Esophagus muscularis mucosa (tissue), 4 donors: ENCODE measurements at places on chromosomes 4 and X. TPM values are rescaled to one million over a fixed set of nuclear protein-coding genes. Genes with fewer than 3 reads are reported as not detected.

- no peak overlapping the region for H3K27ac ChIP-seq
- no peaks in the 10 kb centered on the region for H3K4me1 ChIP-seq
- DNase-seq: no peak
- peak overlapping the region; percentile 24 for H3K4me3 ChIP-seq
- H3K36me3 ChIP-seq: no peaks in the 10 kb centered on the region
- no peaks in the 10 kb centered on the region for H3K27me3 ChIP-seq
Measured at GRCh38 chrX:103175944-103176753, 38.8 kb upstream of the BEX4 start.

- no peaks in the 10 kb centered on the region for H3K27me3 ChIP-seq
- no peaks in the 10 kb centered on the region for H3K36me3 ChIP-seq
- H3K4me3 ChIP-seq: no peak overlapping the region
- H3K4me1 ChIP-seq: no peaks in the 10 kb centered on the region
- H3K27ac ChIP-seq: no peak overlapping the region
- DNase-seq: no peak
Measured at GRCh38 chr4:64497491-64497890, 88.2 kb upstream of the TECRL start.

DNA sequence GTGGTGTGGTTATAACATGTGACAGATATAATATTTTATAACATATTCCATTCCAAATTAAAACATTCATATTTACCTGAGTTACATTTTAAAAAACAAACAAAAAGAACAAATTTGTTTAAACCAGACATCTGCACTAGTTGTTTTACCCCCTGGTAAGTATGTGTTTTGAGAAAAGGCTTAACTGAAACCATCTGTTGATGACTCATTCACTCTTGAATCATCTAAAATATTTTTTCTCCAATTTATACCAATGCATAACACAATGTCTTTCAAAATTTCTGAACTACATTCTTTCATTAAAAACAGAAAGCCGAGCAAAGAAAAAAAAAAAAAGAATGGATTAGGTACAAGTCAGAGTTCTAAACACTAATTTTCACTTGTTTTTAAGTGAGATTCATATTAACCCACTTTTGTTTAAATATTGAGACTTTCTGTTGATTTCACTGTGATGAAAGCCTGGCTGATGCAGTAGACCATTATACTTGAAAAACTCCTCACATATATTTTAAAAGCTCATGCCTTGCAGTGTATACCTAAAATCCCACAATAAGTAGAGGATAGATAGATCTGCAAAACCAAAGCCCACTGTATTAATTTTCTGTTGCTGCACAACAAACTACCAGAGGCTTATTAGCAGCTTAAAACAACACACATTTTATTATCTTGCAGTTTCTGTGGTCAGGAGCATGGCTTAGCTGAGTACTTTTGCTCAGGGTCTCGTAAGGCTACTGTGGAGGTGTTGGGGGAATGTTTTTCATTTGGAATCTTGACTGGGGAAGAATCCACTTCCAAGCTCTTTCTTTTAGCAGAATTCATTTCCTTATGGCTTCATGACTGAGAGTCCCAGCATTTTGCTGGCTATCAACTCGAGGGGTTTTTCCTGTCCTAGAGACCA, 221.5 kb downstream of the PCDH18 start:
- peak overlapping the region; percentile 27 for H3K27ac ChIP-seq
- H3K4me1 ChIP-seq: peaks cover 21% of the 10 kb centered on the region
- no peak overlapping the region for H3K4me3 ChIP-seq
- DNase-seq: no peak

GRCh38 chrX:155113097-155113496, 41.8 kb downstream of the BRCC3 start:
- H3K4me3 ChIP-seq: no peak overlapping the region
- peaks cover 6% of the 10 kb centered on the region for H3K36me3 ChIP-seq
- no peaks in the 10 kb centered on the region for H3K4me1 ChIP-seq
- H3K27ac ChIP-seq: no peak overlapping the region
- H3K27me3 ChIP-seq: no peaks in the 10 kb centered on the region

DNA sequence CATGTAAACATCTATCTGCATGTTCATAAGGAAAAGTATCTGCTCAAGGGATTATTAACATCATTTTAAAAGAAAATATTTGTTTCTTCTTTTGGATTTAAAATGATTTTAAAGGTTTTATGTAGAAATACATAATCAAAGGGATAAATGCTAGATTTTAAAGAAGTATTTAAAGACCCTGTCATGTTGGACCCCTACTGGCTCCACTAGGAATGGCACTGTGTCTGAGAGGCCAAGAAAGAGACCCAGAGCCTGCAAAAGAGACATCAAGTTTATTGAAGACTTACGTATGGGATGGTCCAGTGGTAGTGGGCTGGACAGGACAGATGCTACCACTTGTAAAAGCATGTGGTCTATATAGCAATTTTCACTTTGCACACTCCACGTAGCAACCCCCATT, 78.7 kb upstream of the PCDH18 start:
- no peaks in the 10 kb centered on the region for H3K36me3 ChIP-seq
- H3K4me3 ChIP-seq: no peak overlapping the region
- DNase-seq: no peak
- no peaks in the 10 kb centered on the region for H3K27me3 ChIP-seq
- H3K4me1 ChIP-seq: peaks cover 9% of the 10 kb centered on the region
- H3K27ac ChIP-seq: no peak overlapping the region

- no peak for DNase-seq
- no peak overlapping the region for H3K27ac ChIP-seq
- no peak overlapping the region for H3K4me3 ChIP-seq
- no peaks in the 10 kb centered on the region for H3K4me1 ChIP-seq
- H3K36me3 ChIP-seq: peaks cover 24% of the 10 kb centered on the region
Measured at GRCh38 chr4:2168469-2169319, 73.2 kb downstream of the HAUS3 start.

- no peak overlapping the region for H3K27ac ChIP-seq
- no peak overlapping the region for H3K4me3 ChIP-seq
- H3K36me3 ChIP-seq: no peaks in the 10 kb centered on the region
Measured at GRCh38 chr4:113874480-113874879, 105.0 kb downstream of the ARSJ start.

DNA sequence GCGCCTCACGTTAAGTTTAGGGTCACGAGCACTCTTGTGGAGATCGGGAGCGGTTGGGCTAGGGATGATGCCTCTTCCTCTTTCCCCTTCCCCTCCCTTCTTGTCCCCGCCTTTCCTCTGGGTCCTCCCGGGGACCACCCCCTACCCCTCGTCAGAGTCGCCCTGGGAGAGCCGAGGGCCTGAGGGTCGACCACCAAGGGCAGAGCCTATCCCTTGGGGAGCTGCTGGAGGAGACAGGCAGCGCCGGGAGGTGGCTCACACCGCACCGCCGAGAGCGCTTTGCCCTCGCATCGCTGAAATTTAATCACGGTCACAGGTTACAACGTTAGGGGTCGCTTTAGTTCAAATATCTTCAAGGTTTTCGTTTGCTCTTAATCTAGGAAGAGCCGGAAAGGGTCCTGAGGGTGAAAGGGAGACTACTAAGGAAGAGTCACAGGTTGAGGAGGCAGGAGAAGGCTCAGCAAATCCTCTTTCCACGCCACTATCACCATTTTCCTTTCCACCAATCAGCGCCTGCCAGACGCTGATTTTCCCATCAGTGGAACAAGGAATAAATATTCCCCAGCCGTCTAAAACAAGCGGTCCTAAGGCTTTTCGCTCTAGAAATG, 528 bp upstream of the SNCA start:
- H3K27ac ChIP-seq: peak overlapping the region; percentile 55
- H3K4me3 ChIP-seq: peak overlapping the region; percentile 68
- no peaks in the 10 kb centered on the region for H3K36me3 ChIP-seq

DNA sequence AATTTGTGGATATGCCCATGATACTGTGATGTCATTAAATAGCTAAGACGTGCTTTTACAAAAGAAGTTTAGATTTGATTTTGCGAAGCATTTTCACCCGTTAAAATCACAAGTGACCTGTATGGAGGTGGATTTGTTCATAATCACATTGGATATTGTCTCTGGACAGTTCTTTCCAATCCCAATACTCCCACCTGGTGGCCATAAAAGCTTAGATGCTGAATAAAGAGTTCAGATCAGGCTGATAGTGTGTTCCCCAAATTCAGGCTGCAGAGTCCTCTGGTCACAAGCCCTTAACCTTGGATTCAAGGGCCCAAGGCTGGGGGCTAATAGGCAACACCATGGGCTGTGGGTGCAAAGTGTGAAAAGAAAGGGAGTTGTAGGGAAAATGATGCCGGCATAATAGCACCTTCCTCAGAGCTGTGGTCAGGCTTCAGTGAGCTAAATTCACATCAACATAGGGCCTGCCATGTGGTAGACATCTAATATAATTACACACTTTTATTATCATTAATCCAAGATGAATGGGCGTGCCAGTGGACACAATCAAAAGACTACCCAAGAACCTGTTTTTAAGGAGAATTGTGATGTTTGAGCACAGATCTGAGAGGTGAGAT, 28.1 kb downstream of the SMIM43 start:
- no peak for DNase-seq
- no peaks in the 10 kb centered on the region for H3K36me3 ChIP-seq
- H3K4me1 ChIP-seq: peaks cover 3% of the 10 kb centered on the region
- no peak overlapping the region for H3K27ac ChIP-seq

GRCh38 chr4:26839016-26839415, 21.6 kb upstream of the STIM2 start:
- no peaks in the 10 kb centered on the region for H3K27me3 ChIP-seq
- H3K27ac ChIP-seq: no peak overlapping the region
- DNase-seq: no peak
- H3K4me3 ChIP-seq: no peak overlapping the region

GRCh38 chrX:17021851-17022604, 75.6 kb downstream of the REPS2 start:
- no peak for DNase-seq
- no peaks in the 10 kb centered on the region for H3K27me3 ChIP-seq
- no peak overlapping the region for H3K4me3 ChIP-seq
- no peaks in the 10 kb centered on the region for H3K36me3 ChIP-seq

GRCh38 chr4:78569306-78569821, 17.8 kb downstream of the ANXA3 start:
- peaks cover 63% of the 10 kb centered on the region for H3K4me1 ChIP-seq
- no peak overlapping the region for H3K4me3 ChIP-seq
- no peaks in the 10 kb centered on the region for H3K27me3 ChIP-seq
- H3K27ac ChIP-seq: peak overlapping the region; percentile 63

DNA sequence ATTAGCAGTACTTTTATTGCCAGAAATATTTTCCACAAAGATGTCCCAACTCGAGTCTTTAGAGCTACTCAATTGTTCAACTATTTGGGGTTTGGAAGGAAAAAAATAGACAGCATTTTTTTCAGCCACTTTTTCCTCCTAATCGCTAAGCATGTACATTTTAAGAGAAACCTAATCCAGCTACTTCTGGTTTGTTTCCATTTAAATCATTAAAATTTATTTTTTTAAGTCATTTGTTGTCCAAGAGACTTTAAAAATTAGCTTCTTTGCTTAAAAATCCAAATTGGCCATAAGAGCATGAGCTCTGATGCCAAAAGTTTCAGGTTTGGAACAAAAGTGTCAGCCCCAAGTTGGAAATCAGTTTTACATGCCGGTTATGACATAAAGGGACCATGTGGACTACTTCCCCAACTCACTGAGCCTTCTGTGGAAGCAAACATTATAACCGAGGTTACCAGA, 186.3 kb upstream of the INTU start:
- no peaks in the 10 kb centered on the region for H3K36me3 ChIP-seq
- no peaks in the 10 kb centered on the region for H3K27me3 ChIP-seq
- H3K27ac ChIP-seq: no peak overlapping the region
- no peak overlapping the region for H3K4me3 ChIP-seq
- no peak for DNase-seq

DNA sequence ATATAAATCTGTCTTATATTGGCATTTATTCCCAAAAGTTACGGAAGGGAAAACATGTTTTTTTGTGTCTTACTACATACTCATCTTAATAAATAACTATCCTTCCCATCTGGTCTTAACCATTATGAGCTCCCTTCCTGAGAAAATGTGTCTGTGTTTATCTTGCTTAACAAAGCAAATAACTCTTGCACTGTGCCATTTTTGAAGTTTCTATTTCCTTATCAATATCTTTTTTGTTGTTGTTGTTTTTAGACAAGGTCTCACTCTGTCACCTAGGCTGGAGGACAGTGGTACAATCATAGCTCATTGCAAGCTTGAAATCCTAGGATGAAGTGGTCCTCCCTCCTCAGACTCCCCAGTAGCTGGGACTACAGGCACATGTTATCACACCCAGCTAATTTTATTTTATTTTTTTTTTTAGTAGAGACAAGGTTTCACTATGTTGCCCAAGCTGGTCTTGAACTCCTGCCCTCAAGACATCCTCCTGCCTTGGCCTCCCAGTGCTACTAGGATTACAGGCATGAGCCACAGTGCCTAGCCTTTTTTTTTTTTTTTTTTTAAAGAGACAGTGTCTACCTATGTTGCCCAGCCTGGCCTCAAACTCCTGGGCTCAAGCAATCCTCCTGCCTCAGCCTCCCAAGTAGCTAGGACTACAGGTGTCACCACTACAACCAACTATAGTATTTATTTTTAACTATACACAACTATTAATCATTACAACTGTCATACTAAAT, 36.9 kb downstream of the CNOT6L start:
- no peaks in the 10 kb centered on the region for H3K36me3 ChIP-seq
- H3K27ac ChIP-seq: no peak overlapping the region
- H3K27me3 ChIP-seq: no peaks in the 10 kb centered on the region

- no peaks in the 10 kb centered on the region for H3K27me3 ChIP-seq
- H3K4me1 ChIP-seq: no peaks in the 10 kb centered on the region
- no peak overlapping the region for H3K27ac ChIP-seq
- no peak overlapping the region for H3K4me3 ChIP-seq
- H3K36me3 ChIP-seq: no peaks in the 10 kb centered on the region
- DNase-seq: no peak
Measured at GRCh38 chr4:3860061-3860912, 94.1 kb downstream of the ADRA2C start.

- no peaks in the 10 kb centered on the region for H3K36me3 ChIP-seq
- H3K27me3 ChIP-seq: no peaks in the 10 kb centered on the region
- peaks cover 3% of the 10 kb centered on the region for H3K4me1 ChIP-seq
- no peak overlapping the region for H3K4me3 ChIP-seq
Measured at GRCh38 chr4:101018836-101019235, 328.5 kb downstream of the PPP3CA start.

GRCh38 chr4:108024085-108024877, 34.6 kb downstream of the HADH start:
- peaks cover 65% of the 10 kb centered on the region for H3K36me3 ChIP-seq
- no peak overlapping the region for H3K4me3 ChIP-seq
- no peak overlapping the region for H3K27ac ChIP-seq
- H3K27me3 ChIP-seq: no peaks in the 10 kb centered on the region
- H3K4me1 ChIP-seq: no peaks in the 10 kb centered on the region
- DNase-seq: no peak

GRCh38 chrX:129637217-129638109, 17.3 kb downstream of the APLN start:
- no peak overlapping the region for H3K27ac ChIP-seq
- no peaks in the 10 kb centered on the region for H3K36me3 ChIP-seq
- H3K4me1 ChIP-seq: no peaks in the 10 kb centered on the region
- peaks cover 4% of the 10 kb centered on the region for H3K27me3 ChIP-seq

Gene CORIN
- total RNA-seq: 3.3 TPM

Gene TRPC3
- total RNA-seq: 0.66 TPM

Gene TRMT2B
- 15.8 TPM for total RNA-seq

Gene TMPRSS11D
- total RNA-seq: not detected

Gene OTC
- not detected for total RNA-seq

Gene LRCH2
- total RNA-seq: 9.8 TPM

Gene IL3RA
- 19.1 TPM for total RNA-seq

Gene FSTL5
- total RNA-seq: 0.39 TPM

Gene SYNPO2
- total RNA-seq: 2,313 TPM

Gene PNMA5
- total RNA-seq: not detected

Gene IL1RAPL1
- total RNA-seq: 0.42 TPM

Gene DNAAF6
- not detected for total RNA-seq

Gene F11
- total RNA-seq: not detected
